Hematopoietic multipotent progenitor cell treated with erythropoietin and hydrocortisone succinate and interleukin-3 and kit ligand, for 4 days (in vitro differentiated cells): ENCODE measurements at places on chromosomes 7 and 10.

DNA sequence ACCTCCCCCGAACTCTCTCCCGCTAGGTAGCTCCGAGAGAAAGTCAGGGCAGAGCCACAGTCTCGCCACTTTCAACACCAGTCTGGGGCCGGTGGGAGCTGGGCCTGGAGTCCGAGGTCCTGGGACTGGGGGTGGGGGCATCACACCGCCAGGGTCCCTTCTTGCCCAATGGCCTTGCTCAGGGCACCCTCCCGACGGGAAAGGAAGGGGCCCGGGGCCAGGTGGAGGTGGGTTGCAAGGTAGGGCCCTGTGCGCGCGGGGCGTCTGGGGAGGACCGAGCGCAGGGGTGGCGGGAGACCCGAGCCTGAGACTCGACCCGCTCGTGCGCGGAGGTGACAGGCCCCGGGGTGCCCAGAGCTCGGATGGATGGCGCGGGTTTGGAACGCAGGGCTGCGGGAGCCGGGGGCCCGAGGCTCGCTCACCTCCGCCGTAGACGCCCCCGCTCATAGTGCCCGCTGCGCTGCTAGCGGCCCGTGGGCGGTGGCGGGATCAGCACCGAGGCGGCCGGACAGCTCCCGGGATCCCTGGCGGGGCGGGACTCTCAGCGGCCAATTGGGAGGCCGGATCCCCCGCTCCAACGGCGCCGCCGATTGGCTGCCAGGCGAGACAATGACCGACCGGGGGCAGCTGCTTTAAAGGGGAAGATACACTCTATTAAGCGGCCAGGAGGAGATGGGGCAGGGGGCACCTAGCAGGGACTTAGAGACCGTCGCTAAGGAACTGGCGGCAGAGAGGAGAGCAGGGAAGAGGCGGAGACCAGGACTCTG, at the start of gene ACTL6B:
Gene ACTL6B (minus strand): TSS at position 541 of the 767 bp plus-strand sequence. CDS start 94 bp downstream, at position 447.
- peak; percentile 87 for DNase-seq

DNA sequence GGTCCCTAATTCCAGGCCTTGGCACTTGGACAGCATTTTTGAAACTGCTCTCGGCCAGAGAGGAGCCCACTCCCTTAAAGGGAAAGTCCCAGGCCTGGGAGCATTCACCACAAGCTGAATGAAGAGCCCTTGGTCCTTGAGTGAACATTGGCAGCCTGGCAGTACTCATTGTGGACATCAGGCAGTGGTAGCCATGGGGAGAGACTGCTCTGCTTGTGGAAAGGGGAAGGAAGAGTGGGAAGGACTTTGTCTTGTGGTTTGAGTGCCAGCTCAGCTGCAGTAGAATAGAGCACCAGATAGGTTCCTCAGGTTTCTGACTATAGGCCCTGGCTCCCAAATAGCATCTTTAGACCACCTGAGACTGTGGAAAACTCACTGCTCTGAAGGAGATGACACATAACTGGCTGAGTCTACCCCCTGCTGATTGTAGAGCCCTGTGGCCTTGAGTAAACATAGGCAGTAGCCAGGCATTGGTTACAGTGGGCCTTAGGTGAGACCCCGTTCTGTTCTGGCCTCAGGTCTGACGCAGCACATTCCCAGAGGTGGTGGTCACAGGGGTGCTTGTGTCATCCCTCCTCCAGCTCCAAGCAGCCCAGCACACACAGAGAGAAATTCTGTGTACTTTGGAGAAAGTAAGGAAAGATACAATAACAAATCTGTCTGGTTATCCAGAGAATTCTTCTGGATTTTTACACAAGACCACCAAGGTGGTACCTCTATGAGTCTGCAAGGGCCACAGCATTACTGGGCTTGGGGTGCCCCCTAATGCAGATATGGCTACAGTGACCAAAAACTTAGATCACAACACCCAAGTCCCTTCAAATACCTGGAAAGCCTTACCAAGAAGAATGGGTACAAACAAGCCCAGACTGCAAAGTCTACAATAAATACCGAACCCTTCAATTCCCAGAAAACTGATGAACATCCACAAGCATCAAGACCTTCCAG, 153.8 kb downstream of the GNAI1 start:
- DNase-seq, result peak; percentile 27

GRCh38 chr10:93947524-93947923, 46.2 kb upstream of the PLCE1 start:
- peak; percentile 44 for DNase-seq

- peak; percentile 88 for DNase-seq
These were observed 14.7 kb upstream of the CAMK2G start for GRCh38 chr10:73889014-73889413.

DNA sequence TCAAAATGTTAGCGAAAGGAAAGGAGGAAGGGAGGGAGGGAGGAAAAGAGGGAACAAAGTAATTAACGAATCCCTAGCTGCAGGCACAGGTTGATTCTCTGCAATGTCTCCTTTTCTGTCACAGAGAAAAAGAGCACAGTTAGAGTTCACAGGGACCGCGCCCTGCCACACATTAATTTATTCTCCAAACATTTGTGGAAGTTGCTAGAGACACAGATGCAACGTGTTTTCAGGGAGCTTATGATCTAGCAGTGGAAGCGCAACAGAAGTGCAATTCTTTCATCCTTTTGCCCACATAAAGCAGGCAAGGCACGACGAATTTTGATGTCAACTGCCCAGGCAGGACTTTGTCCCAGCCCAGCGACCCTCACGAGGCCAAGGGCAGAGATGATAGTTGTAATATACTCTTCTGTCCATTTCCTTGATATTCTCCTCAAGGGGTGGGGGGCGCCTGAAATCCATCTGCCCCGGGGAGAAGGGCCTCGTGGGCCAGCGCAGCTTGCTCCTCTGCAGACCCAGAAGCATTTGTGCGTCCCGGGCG, 101.7 kb upstream of the ZNF438 start:
- DNase-seq, result no peak

DNA sequence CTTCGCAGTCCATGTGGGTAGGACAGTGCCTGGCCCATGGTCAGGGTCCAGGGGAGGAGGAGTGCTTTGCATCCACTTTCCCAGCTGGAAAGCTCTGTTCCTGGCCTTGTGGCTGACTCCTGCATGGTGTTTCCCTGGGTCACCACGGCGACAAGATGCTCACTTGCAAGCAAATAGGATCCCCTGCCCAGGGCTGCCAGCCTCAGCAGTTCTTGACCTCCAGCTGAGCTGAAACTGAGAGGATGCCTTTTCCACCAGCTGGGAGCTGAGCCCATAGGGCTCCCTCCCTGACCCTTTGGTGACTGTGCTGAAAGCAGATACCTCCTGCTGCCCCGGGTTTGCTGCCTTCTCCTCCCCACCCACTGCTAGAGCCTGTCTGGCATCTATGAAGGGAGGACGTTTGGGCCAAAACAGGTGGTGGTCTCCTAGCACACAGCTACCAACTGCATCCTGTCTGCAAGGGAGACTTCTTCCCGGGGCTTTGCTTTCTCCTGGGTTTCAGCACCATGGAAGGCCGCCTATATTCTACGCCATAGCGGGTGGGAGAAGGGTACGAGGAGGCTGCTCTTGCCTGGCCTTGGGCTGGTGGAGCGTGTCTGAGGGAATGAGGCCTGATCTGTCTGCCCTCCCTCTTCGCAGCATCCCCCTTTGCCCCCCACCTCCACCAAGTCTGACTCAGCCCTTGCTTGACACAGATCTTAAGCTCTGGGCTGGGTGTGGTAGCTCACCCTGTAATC, 34.4 kb downstream of the UBTD1 start:
- no peak for DNase-seq

- DNase-seq, result no peak
These were observed 26.0 kb downstream of the DNAJC12 start for GRCh38 chr10:67812007-67812406.

DNA sequence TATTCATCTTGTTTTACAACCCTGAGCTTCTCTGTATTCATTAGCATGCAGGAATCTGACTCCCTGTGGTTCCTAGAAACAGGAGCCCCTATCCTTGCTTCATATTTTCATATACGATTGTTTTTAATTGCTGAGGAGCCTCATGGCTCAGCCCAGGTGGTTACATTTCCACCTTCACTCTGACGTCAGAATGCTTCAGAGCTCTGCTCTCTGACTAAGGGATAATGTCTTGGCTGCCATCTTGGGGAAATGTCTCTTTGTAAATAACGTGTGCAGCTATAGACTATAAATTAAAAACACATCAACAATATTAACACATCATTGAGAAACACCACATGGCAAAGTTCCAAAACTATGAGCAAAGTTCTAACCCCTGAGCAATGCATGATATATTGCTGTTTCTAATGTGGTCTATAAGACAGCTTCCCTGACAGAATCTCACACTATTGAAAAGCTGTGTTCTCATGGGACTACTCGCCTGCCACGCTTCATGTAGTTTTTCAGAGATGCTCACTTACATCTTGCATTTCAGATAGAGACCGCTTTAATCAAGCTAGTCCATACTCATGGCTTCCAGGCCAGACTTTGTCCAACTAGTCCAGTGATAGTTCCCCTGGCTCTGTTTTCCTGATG, 227.0 kb downstream of the SORCS3 start:
- DNase-seq, result no peak

DNA sequence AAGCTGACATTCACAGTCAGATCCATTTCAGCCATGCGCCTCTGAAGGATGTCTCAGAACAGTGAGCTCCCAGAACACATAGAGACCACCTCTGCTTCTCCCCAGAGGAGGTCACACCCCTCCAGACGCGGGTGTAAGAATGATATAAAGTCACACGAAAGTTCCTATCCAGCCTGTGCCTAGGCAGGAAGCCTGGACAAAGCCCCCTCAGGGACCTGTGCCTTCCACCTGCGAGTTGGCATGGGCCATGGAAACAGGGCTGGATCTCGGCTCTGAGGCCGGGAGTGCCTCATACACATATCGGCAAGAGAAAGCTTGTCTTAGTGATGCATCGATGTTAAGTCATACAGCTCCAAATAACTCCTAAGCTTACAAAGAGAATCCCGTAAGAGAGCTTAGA, 5.0 kb downstream of the VIPR2 start:
- DNase-seq, result no peak

DNA sequence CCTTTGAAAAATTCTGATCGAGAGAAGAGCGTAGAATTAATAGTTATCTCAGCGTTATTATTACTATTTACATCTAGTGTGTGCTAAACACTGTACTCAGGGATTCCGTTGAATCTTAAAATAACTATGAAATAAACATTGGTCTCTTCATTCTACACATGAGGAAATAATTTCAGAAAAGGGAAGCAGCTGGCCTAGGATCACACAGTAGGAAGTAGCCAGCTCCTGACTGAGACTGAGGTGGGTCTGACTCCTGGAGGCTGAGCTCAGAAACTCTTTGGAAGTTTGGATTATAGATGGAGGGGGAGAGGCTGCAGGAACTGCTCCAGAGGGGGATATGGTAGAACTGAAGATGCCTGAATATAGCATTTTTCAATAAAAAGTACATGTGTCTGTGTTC, 183.9 kb upstream of the WDR11 start:
- no peak for DNase-seq

DNA sequence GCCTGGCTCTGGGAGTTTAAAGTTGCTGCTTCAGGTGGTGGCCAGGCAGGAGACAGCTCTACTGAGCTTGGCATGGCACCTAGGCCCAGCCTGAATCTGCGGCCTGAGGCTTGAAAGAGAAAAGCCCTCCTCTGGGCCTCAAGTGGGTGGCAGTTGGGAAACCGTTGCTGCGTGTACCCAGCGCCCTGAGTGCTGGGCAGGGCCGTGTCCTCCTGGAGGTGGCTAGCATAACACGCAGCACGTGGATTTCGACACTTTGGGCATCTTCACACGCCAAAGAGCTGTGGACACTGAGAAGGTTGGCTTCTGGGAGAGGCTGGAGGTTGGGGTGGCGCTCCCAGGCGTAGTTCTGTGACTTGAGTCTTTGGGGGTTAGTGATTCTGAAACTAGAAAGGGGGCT, 2.5 kb downstream of the ZNF316 start:
- no peak for DNase-seq

DNA sequence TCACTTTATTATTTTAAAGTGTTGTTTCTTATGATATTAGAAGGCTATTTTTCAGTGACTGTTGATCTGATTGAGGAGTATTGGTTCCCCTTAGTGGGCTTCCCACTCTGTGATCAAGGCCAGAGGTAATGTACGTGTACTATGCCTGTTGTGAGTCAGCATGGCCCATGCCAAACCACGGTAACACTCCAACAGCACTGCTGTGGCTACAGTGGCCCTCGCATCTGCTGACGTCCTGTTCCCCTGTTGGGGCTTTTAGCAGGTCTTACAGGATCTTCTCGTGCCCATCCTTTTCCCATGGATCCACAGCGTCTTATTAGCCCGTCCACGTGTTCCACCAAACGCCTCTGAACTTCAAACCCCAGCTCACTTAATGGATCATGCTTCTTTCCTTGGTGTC, 964.6 kb upstream of the CELF2 start:
- DNase-seq, result peak; percentile 2

DNA sequence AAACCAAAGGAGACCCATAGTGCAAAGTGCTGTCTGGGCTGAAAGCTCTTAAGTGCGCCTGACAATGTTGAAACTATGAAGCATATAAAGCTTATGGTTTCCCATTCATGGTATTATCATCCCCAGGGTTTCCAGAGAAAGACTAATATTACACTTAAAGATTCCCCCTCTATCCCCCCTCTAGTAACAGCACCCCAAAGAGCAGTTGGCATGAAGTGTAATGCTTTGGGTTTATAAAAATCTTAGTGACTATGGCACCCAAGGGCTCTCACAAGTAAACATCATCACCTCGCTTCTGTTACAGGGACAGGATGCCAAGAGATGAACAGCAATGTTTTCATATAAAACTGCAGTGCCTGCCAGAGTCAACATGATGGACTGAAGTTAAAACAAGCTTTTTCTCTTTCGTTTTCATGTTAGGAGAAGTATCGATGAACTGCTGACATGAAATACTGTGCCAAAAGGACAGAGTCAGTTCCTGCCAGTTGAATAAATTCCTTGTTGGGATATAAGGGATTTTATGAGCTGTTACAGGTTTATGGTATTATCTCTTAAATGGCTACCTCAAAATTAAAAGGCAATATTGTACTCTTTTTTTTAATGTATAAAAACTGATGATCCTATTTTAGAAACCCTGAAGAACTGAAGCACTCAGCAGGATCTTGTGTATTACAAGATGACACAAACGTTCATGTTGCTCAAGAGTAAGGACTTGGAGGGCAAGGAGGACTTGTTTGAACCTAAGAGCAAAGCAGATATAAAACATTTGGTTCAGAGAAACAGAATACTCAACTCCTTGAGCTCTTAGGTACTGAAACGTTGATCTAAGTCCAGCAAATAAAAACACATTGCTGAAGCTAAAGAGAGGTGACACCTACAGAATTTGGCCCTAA, 203.7 kb upstream of the IMMP2L start:
- no peak for DNase-seq

GRCh38 chr7:140214075-140214684, 37.4 kb upstream of the KDM7A start:
- DNase-seq, result no peak

DNA sequence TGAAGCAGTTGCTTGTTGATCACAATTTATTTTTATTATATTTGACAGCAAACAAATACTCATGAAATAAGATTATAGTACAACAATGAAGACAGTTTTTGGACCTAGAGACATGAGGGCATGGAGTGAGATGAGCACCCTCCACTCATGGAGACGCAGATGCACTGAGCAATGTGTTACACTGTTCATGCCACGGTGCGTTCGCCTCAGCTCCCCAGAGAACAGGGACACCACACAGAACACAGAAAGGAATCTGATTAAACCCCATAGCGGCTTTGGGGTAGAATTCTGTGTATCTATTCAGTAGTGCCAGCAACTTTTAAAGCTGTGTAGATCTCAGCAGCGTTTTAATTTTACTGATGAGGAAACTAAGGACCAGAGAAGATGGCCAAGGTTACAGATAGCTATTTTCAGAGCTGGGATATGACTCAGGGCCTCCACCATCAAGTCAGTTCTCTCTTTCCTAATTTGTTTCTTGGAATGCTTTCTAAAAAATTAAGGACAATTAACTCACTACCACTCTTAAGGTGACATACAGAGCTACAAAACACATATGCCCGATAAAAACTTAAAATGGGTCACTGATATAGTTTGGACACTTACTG, 33.6 kb downstream of the FAM25A start:
- no peak for DNase-seq
